ENCODE measurements at places on chromosomes 13 and 19. TPM values are rescaled to one million over a fixed set of nuclear protein-coding genes. Genes with fewer than 3 reads are reported as not detected.

SAFB2 gene
- 25.8 TPM for total RNA-seq

CEACAM4 gene
- not detected for total RNA-seq

ZNF134 gene
- total RNA-seq: 25.0 TPM

RASL11A gene
- 1.9 TPM for total RNA-seq

PEG3 gene
- not detected for total RNA-seq

C13orf42 gene
- not detected for total RNA-seq

ZNF878 gene
- not detected for total RNA-seq

PPP5C gene
- total RNA-seq: 77.3 TPM

RUBCNL gene
- total RNA-seq: not detected
